ENCODE measurements at places on chromosomes 16 and 17. TPM values are rescaled to one million over a fixed set of nuclear protein-coding genes. Genes with fewer than 3 reads are reported as not detected.

- DNase-seq = no peak
These were observed 471.9 kb downstream of the PMP22 start for GRCh38 chr17:14793237-14793636.

The SULT1A3 gene
- 7.5 TPM for polyA plus RNA-seq

DNA sequence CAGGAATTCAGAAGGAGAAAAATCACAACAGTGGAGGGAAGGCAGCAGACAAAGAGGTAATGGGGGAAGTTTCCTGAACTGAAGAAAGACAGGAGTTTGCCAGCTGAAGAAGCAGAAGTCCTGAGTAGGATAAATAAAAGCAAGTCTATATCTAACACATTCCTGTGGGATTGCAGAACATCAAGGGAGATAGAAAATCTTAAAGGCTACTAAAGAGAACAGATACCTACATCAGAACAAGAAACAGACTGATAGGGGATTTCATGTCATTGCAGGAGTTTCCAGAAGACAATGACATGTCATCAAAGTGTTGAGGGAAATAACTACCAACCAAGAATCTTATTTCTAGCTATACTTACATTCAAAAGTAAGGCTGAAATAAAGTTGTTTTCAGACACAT is 21.3 kb upstream of the CRYBA1 start:
- no peak for DNase-seq

The PIMREG gene
- 0.41 TPM for polyA plus RNA-seq

- no peak for DNase-seq
These were observed 181.9 kb downstream of the SNX29 start for GRCh38 chr16:12158428-12158827.

The LCAT gene
- polyA plus RNA-seq = 18.5 TPM

- DNase-seq = no peak
These were observed 53.5 kb downstream of the ABR start for GRCh38 chr17:1126250-1126797.

GRCh38 chr17:82440469-82440981 is 10.0 kb downstream of the CYBC1 start:
- DNase-seq = no peak

GRCh38 chr16:66322174-66322573 is 44.3 kb upstream of the CDH5 start:
- no peak for DNase-seq

DNA sequence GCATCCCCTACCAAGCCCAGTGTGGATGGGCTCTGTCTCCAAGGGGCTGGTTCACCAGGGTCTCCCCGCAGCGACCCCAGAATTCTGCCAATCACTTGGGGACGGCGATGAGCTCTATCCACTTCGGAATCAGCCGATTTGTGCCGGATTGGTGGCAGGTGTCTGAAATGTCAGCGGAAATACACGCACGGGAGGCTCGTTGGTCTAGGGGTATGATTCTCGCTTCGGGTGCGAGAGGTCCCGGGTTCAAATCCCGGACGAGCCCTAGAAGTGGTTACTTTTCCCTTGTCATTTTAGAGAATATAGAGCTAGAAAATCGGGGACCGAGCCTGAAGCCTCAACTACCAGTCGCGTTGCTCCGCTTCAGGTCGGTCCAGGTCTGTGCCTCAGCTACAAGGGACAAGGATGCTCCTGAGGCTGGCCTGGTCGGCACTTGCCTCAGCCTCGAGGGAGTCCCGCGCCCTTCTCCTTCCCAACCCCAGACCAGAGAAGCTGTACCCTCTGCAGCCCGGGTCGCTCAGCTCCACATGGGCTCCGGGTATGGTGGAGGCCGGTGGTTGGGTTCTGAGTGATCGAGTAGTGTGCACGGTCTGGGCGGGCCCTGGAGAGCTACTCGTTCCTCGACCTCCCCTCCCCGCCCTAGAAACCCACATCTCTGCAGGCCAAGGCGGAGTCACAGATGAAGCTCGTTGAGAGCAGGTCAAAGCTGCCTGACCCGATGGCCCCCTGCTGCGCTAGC is 16.0 kb upstream of the OR1F1 start:
- DNase-seq = no peak

DNA sequence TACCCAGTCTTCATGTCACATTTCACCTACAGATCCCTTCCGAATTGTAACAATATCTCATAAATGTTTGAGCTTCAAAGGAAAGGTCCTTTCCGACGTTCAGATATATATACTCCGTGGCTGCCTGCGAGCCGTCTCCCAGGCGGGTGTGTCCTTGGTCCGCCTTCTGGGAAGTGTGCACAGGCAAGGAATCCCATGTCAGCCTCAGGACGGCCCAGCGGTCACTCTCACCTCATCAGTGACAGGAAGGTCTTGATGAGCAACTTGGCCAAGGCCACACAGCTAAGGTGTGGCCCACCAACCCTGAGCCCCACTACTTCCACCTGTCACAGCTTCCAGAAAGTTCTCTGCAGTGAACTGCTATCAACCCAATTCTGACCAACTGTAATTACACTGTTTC is 4.3 kb downstream of the LMF1 start:
- DNase-seq = no peak

The AIPL1 gene
- not detected for polyA plus RNA-seq

DNA sequence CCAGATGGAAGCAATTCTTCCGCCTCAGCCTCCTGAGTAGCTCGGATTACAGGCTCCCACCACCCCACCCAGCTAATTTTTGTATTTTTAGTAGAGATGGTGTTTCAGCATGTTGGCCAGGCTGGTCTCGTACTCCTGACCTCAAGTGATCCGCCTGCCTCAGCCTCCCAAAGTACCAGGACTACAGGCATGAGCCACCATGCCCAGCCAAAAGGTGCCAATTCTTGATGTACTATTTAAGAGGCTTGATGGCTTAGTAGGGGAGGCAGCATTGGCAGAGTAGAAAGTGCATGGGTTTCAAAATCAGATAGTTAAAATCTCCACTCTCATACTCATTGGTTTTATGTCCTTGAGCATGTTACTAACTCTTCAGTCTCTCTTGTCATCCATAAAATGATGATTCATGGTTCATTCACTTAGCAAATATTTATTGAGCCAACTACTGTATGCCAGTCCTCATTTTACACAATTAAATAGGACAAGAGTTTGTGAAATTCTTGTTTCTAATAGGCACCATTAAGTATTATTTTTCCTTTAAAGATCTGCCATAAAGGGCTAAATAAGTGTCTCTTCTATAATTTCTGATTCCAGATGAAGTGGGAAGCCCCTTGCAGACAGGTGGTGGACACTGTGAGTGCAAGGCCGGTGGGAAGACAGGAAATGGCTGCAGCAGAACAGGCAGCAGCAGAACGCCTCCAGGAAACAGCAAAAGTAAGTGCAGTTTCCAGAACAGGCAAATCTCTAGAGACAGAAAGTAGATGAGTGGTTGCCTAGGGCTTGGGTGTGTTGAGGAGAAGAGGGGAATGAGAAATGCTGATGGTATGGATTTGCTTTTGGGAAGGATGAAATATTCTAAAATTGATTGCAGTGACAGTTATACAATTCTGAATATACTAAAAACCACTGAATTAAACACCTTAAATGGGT is 8.2 kb upstream of the RPL27 start:
- no peak for DNase-seq

GRCh38 chr17:77544347-77545110 is 403.8 kb downstream of the SEC14L1 start:
- no peak for DNase-seq

The RNF227 gene
- 3.8 TPM for polyA plus RNA-seq

The EXOC3L1 gene
- polyA plus RNA-seq = 3.7 TPM

DNA sequence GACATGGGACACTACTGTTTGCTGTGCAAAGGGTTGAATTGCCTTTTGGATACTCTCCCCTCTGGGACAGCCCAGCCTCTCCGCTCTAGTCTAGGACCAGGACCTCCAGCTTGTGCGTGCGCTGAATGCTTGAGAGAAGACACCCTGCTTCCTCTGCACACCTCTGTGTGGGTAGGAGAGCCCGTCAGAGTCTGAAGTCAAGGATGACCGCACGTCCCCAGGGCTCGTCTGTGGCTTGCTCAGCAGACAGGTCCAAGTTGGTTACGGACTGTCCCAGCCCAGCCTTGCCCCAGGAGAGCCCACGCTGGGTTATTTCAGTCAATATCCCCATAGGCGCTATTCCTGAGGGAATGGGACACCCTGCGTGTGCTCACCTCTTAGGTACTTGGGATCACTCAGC is 3.7 kb downstream of the C16orf89 start:
- DNase-seq = no peak

The C17orf50 gene
- not detected for polyA plus RNA-seq

The PIK3R6 gene
- 0.79 TPM for polyA plus RNA-seq

The TAT gene
- 0.20 TPM for polyA plus RNA-seq

DNA sequence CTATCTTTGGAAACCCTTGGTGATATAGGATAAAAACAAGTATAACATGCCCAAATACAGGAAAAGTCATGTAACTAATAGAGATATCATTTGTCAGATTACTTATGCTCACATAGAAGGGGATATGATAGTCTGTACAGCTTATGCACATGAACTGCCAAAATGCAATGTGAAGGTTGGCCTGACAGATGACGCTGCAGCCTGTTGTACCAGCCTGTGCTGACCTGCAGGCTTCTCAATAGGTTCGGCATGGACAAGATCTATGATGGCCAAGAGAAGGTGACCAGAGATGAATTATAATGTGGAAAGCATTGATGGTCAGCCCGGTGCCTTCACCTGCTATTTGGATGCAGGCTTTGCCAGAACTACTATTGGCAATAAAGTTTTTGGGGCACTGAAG is 12.7 kb downstream of the WFIKKN2 start:
- DNase-seq = no peak

DNA sequence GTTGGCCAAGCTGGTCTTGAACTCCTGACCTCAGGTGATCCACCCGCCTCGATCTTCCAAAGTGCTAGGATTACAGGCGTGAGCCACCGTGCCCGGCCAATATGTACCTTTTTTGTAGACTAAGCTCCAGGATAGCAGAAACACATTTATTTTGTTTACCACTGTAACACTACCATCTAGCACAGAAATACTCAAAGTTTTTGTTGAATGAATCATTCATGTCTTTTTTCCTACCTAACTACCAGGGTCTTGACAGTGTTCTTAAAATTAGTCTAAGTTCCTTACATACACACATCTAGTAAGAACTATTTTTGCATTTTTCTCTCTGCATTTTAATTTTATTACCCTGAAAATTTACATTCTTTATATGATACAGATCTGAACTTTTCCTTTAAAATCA is 44.4 kb downstream of the AKAP10 start:
- DNase-seq = no peak

Data from urinary bladder (tissue), 4 donors.